ENCODE measurements at places on chromosomes 7 and 10.

GRCh38 chr7:46133751-46134150 lies 212.7 kb upstream of the IGFBP3 start:
- DNase-seq: no peak

DNA sequence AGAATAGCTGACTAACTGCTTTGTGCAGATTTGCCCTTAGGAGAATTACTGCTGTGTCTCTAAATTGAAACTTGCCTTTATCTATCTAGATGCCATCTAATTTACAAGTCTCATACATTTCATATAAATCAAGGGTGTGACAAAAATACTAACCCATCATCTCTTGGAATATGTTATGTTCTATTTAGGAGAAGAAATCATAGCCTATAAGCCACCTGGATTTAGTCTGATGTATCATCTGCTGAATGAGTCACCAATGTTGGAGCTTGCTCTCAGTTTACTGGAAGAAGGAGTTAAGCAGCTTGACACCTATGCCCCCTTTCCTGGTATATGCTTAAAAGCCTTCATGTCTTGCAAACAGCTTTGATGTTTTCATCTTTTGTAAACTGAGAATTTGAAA lies 43.5 kb downstream of the NUP205 start:
- DNase-seq: no peak

- DNase-seq: peak; percentile 51
Measured at GRCh38 chr7:5532536-5533335, 109.1 kb upstream of the TNRC18 start.

DNA sequence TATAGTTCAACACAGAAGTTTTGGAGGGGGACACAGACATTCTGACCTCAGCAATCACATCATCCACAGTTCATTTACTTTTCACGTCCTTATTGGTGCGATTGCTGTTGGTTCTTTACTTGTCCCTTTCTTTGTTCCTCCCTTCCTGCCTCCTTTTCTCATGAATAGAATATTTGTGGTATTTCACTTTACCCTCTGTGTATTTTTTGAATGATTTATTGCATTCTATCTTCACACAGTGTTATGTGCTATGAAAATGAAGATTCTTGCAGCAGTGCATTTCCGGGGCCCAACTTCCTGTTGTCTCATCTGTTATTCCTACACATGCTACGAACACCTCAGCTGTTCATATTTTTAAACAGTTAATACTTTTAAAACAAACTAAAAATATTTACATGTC lies 179.6 kb downstream of the ZMYND11 start:
- no peak for DNase-seq

DNA sequence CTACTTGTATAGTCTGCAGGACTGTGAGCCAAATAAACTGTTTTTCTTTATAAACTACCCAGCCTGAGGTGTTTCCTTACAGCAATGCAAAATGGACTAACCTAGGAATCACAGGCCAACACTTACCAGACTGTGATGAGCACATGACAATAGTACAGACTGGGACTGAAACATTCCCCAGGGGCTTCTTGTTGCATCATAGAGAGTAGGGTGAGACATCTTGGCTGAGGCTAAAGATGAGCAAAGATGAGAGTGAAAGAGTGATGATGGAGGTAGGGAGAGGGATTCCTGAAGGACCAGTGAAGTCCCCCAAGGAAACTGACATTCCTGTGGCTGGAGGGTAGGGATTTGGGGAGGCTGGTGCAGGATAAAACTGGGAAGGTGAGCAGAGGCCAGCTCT lies 194.4 kb downstream of the TPST1 start:
- no peak for DNase-seq

GRCh38 chr10:58412502-58412961 lies 27.3 kb downstream of the TFAM start:
- no peak for DNase-seq

DNA sequence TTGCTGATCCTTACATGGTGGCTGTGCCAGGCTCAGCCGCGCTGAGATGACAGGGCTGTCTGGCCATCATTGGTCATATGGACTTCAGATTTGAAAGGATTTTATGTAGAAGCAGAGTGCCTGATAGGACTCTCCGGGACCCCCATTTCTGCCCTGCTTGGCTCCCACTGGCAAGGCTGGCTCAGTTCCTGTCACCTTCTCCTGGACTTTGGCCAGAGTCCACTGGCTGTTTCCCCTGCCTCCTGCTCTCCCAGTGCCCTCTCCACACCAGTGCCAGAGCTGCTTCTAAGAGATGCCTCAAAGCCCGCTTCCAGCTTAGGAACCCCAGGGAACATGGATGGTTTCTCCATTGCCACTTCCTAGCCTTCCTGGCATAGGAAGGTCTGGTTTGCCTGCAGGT lies 5.1 kb upstream of the SH2D4B start:
- no peak for DNase-seq

DNA sequence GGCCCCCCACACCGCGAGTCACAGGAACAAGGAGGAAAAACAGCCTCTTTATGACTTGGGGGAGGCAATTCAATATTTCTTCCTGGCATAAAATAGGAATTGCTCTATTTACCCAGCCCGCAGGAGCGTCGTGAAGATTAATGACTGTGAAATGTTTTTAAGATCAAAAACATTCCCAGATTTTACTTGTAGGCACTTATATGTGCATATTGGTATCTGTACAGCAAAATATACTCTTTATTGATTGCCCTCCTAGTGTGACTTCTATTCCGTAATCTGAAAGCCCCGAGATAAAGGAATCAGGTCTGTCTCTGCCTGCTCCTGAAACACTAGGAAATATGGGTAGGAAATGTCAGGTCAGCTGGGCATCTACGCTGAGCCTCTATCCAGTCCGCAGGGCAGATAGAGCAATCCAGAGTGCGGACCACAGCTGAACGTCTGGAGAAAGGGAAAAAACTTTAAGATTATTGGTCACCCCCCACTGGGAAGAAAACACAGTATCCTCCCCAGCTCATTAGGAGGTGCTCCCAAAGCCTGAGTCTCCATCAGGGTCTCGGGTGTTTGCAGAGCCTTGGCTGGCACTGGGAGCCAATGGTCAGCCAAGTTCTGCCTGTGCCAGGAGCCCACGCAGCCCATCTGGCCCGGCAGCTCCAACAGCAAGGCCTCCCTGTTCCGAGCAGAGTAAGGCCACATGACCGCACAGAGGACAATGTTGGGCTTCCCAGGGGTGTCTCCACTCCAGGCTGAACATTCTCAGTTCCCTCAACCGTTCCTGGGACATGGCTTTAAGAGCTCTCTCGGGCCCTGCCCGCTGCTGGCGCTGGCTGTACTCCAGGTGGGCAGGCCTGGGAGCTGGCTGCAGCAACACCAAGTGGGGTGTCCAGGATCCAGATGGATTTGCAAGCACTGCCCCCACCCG lies 7.7 kb downstream of the CTBP2 start:
- DNase-seq: no peak
